CD4-positive, alpha-beta T cell treated with Interleukin-4 for 1 hour (primary cell): ENCODE measurements at places on chromosomes 3 and 15.
A peak's percentile ranks its signal among the peaks of the same experiment; 100 is the strongest.

GRCh38 chr3:56459104-56459496, 9.2 kb downstream of the ERC2 start:
- no peak for DNase-seq

- DNase-seq, result peak; percentile 4
These were observed 19.1 kb upstream of the FSIP1 start for GRCh38 chr15:39801641-39802309.

DNA sequence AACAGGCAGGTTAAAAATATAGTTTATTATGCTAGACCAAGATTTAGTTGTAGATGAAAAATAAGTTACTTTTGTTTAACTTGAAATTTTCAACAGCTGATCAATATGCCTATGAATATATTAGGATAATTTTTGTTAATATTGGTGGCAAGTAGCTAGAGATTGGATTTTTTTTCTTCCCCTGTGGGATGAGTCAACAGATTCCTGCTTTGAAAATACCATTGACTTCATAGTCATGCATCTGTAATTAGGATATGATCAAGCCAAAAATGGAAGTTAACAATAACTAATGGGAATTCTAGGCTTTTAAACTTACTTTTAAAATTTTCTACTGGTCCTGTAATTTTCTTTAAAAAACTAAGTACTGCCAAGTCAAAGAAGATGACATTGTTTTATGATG, 211.7 kb downstream of the ZIC1 start:
- DNase-seq, result no peak

DNA sequence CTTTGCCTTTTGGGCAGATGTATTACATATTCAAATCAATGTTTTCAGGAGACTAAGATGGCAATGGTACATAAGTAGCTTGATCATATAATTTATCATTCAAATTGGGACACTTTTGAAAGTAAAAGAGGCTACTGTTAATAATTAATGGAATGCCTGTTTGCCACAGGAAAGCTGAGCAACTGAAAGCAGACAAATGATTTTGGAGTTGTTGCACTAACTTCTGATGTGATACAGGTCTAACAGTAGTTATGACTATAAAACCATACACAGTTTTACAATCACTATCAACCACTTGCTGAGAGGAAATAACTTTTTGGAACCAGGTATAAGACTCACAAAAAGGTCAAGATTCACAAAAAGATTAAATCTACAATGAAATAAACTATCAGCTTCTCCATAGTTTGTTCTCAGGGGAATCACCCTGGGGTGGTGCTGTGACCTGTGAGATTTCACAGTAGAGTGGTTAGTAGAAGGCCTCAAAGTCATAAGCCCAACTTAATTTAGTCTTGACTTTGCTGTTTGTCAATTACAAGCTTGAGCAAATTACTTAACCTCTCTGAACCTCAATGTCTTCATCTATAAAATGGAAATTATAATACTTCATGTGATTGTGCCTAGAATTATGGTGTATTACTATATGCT, 42.7 kb downstream of the HHLA2 start:
- no peak for DNase-seq

DNA sequence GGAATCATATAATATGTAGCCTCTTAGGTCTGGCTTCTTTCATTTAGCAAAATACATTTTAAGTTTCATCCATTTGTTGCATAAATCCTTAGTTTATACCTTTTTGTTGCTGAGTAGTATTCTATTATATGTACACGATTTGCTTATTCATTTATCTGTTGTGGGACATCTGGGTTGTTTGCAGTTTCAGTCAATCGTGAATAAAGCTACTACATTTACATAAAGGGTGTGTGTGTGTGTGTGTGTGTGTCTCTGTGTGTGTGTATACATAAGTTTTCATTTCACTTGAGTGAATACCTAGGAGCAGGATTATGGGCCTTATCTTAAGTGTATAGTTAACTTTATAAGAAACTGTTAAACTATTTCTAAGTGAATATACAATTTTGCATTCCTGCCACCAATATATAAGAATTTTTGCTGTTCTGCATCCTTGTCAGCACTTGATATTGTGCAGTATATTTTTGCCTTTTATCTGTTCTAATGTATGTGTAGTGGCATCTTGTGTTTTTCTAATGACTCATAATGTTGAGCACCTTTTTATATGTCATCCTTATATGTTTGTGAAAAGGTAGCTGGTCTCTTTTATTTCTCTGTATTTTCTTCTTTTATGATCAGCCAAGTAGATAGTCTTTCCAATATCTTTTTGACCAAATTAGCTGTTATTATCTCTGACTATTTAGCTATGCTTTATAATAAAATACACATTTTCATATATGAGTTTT, 55.0 kb downstream of the GLCE start:
- DNase-seq, result no peak

DNA sequence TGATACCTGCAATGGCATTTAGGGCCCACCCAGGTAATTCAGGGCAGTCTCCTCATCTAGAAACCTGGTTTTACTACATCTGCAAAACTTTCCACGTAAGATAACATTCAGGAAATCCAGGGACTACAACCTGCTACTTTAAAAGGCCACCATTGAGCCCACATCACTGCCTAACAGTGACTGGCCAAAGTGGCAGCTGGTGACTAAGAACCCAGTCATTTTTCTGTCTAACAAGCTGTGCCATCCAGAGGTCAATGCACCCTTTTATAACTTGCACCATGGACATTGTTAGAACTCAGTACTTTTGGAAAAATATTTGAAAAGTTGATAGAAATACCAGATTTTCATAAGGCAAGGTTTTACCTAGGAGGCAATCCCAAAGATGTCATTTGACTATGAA, 492.4 kb downstream of the OTOL1 start:
- DNase-seq, result no peak

DNA sequence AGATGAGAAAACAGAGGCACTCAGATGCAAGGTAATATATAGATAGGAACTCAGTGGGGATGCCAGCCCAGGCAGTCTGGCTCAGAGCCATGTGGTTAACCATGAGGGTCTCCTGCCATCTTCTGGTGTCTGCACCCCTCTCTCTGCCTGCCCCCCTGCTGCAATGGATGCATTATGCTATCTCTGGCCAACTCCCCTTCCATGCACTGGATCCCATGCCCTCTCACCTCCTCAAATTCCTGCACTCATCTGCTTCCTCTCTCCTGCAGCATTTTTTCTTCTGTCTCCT, 163.2 kb downstream of the STT3B start:
- no peak for DNase-seq

- DNase-seq, result no peak
These were observed 103.0 kb downstream of the PGPEP1L start for GRCh38 chr15:98904544-98904943.

GRCh38 chr3:190811775-190812480, 50.6 kb downstream of the GMNC start:
- no peak for DNase-seq

DNA sequence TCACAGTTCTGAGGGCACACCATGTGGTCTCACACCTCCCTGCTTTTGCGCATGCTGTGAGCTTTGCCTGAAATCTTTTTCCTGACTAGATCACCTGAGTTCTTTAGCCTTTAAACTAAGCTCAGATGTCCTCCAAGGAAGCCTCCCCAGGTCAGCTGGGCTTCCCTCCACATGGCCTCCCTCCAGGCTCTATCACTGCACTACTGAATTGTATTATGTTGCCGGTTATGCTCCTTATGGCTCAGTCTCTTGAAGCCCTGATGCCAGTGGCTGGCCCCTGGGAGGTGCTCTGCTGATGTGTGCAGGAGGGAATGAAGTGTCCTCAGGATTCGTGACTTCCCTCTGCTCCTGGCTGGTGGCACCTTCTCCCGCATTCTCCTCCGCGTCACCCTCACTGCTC, 93.3 kb upstream of the BLM start:
- no peak for DNase-seq

DNA sequence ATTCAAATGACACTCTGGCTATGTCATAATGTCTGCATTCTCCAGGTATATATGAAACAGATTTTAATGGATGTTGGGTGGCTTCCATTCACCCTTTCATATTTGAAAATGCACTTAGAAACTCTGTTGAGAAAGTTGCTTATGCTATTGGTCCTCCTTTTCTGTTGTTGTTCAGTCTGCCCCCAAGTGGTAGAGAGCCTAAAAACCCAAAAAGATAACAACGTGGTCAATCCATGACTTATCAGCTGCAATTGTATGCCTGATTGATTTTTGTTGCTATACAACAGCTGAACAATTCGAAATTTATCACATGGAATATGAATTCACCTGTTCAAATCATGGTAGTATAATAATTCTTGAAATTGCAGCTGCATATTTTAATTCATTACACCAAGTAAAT, 279.8 kb downstream of the ROBO2 start:
- no peak for DNase-seq

DNA sequence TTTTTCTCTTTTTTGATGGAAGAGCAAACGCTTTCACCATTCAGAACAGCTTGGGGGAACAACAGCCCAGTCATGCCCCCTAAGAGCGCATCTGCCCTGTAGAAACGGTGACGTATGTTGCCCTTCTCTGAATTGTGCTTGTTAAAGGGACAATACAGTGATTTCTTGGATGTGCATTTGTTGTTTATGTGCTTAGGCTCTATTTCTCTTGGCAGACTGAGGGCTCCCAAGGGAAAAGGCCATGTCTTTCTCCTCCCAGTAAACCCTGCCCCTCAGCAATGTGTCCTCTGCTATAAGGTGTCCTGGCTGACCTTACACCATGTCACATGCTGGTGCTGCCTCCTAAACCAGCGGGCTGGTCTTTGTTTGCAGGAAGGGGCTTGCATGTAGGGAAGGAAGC, 346.1 kb downstream of the EPHB1 start:
- DNase-seq, result no peak

DNA sequence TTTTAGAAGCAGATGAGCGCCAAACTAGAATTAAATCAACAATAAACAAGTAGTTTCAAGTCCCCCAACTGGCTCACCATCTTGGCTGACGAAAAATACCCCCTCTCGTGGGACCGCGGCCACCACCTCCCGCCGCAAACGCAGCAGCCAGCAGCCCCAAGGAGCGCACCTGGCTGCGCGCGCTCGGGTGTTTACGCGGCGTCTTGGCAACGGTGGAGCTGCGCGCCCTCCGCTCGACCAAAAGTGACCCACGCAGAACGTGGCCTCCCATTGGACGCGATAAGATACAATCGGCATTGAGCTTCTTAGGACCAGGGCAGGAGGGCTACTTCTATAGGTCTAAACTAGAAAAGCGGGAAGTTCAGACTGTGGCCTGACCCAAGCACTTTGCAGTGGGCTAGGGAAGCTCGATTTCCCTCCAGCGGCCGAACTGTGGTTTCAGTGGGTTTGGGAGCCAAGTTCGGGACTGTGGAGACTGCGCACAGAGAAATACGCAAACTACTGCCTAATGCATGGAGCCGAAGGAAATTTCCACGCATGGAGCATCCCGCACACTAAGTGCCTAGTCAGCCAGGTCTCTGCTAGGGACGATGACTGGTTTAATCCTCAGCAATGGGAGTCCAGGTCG, at the start of gene MNS1:
Gene MNS1 (minus strand): TSS at position 245 of the 628 bp plus-strand sequence. CDS start 165 bp downstream, at position 80.
- DNase-seq, result peak; percentile 91

GRCh38 chr3:22779737-22780136, 423.4 kb upstream of the UBE2E2 start:
- no peak for DNase-seq

DNA sequence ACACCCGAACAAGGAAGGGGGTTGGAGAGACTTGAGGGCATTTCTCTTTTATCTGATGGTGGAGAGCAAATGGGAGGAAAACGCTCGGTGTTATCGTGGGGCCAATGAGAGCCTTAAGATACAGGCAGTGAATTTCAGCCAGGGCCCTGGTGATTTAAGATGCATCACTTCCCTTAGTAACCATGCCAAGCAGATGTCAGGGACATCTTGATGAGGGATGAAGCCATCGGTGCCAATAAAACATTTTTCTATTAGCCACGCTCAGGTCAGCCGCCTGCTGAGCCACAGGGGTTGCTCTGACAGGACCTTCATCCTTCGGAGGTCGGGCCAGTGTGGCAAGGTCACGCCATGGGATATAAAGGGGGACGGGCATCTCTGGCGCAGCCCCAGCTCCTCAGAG, 10.6 kb downstream of the IQSEC1 start:
- DNase-seq, result no peak

DNA sequence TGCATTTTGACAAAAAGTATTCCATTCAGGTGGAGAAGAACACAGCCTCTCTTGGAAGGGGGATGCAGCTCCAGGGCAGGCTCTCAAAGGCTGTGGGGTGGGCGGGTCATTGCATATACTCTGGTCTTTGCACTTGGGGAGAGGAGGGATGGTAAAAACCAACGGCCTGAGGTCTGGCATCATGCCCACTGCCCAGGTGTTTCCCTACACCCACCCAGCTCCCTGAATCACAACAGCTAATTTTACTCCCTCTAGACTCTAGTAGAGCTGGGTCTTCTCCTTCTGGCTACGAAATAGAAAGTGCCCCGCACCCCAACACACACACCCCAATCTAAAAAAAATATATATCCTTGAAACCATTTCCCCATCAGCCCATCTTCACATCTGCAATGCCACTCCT, 1.0 kb downstream of the MYLK start:
- no peak for DNase-seq

- no peak for DNase-seq
These were observed 153.1 kb downstream of the OSBPL10 start for GRCh38 chr3:31828007-31828406.

- peak; percentile 24 for DNase-seq
These were observed 24.3 kb downstream of the FILIP1L start for GRCh38 chr3:100089812-100090668.

DNA sequence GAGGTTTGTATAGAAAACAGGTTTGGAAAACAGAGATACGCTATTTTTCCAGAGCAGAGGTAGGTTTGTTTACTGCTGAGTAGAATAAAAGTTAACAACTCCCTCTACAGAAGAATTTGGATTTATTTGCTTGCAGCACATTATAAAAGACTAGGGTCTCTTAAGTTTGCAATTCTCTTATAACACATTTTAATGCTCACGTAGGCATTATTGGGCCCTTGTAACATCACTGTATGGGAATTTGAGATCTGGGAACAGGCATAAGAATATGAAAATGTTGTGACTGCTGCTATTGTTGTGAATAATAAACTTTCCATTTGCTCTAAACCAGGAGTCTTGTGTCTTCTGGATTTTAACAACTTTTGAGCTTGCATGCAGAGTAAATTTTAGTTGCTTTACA, 128.3 kb upstream of the CADM2 start:
- DNase-seq, result no peak

DNA sequence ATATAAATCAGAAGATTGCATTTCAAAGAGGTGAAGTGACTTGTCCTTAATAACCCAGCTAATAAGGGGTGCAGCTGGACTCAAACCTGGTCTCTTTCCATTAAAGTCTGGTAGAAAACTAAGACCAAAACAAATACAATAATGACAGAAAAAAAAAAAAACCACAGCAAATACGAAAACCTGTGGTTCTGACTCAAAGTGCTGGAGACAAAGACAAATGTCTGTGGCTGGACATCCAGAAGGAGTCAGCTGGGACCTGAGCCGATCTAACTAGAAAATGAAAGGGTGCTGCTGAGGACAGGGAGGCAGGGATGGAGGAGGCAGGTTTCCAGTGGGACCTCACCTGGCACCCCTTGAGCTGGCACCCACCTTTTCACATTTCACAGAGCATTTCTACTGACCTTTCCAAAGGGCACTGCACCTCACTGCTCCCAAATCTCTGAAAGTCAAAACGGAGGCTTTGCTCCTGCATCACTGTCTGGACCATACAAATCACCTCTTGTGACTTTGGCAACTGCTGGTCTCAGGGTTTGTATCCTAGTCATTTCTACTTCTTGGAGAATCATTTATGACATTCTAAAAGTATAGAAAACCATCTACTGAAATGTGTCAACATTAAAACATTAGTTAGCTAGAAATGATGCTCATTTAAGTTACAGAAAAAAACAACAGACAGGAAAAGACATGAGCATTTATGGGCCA, 61.7 kb downstream of the CCNL1 start:
- no peak for DNase-seq
